ENCODE measurements at places on chromosomes 4 and X.
A peak's percentile ranks its signal among the peaks of the same experiment; 100 is the strongest.

DNA sequence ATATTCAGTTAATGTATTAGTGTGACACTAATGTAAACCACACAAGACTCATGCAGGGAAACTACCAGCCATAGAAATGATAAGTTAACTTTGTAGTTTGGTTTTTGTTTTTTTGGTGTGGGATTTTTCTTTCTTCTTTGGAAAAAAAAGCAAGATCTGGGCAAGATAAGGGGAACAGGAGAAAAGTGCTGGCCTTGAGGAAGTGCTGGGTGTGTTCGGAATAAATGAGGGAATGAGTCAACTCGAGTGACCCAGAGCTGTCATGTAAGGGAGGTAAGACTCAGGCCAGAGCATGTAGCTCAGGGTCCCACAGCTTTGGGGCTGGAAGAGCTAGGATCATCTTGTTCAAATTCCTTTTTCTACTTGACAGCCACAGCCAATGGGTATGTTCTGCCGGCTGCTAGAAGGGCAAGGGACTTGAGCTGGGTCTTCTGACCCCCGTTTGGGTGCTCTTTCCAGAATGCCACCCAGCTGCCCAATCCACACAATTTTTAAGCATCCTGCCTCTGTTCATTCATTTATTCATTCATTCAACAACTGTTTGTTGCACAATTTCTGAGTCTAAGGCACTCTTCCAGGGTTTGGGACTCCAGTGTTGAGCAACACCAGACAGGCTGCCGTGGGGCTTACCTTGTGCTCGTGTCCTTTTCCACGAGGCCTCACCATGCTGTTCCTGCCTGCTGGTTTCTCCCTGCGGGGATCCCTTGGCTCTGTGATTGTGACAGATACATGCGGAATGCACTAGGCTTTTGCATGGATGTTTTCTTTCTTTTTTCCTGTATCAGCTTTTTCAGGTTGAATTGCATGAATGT lies 54.5 kb downstream of the CLDN34 start:
- peak; percentile 44 for DNase-seq

DNA sequence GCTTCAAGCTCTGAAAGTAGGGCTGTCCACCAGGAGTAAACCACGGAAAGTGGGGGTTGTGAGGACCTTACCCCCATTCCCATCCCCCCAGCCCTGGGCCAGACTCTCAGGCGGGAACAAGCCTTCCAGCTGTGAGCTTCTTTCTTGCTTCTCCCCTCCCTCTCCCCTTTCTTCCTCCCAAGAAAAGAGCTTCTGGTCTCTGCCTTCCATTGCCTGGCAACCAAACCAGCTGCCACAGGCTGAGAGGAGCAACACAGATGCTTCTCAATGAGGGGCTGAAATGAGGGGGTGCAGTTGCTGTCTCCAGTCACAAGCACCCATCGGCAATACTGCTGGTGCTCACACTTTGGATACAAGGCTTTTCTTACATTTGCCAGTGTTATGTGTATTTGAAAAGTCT lies 72.5 kb downstream of the SLC16A2 start:
- DNase-seq: no peak

DNA sequence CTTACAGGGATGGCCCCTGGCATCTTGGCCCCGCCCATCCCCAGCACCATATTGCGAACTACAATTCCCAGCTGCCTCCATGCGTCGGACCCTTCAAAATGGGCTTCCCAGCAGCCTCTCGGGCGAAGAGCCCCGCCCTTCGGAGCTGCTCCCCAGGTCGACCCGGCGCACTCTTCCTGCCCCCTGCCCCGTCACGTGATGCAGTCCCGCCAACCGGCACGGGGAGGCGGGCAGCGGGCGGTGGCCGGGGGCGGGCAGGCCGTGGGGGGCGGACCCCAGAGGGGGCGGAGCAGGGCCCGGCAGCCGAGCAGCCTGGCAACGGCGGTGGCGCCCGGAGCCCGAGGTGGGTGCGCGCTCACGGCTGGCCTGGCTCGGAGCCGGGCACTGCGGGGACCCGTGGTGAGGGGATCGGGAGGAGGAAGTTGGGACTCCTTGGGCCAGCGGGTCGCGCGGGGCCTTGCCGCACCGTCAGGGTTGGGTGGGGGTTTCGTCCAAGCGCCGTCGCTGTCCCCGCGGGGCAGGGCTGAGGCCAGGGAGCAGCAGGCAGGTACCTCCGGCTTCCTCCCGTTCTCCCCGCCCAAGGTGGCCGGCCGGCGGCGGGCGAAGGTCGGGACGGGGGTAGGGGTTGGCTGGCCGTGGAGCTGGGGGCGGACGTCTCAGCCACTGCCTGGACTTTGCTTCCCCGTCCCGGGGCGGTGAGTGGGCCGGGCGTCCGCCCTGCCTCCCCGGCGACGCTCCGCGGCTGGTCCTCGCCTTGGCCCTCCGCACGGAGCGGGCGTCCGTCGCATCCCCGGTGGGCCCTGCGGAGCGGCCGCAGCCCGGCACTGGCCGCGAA lies at the start of gene MTM1:
Gene MTM1 (plus strand): TSS at position 302 of the 835 bp plus-strand sequence. CDS start 23,994 bp downstream, outside the sequence.
- peak; percentile 89 for DNase-seq

- no peak for DNase-seq
These were observed 506.0 kb upstream of the FAM241A start for GRCh38 chr4:111639120-111639690.

DNA sequence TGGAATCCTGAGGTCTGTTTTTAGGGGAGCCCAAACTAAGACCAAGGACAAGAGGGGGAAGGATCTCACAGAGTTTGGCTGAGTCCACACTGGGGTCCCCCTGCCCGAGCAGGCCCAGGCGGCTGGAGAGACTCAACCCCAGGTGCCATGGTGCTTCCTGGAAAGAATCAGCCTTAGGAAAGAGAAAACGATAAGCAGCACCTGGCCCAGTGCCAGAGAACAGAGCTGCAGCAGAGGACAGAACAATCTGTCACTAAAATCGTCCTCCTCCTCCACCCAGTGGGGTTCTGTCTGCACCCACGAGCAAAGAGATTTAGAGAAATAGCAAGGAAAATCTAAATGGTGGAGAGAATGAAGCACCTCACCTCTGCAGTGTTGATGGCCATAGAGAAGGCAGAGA lies 470.5 kb downstream of the BCOR start:
- no peak for DNase-seq

- no peak for DNase-seq
These were observed 32.3 kb upstream of the ASMTL start for GRCh38 chrX:1485033-1485432.

GRCh38 chr4:177444911-177445736 lies 2.9 kb upstream of the AGA start:
- DNase-seq: no peak

- DNase-seq: no peak
These were observed 359.0 kb upstream of the BOD1L1 start for GRCh38 chr4:13986548-13986947.

- DNase-seq: no peak
These were observed 458.1 kb downstream of the STIM2 start for GRCh38 chr4:27318740-27319139.

DNA sequence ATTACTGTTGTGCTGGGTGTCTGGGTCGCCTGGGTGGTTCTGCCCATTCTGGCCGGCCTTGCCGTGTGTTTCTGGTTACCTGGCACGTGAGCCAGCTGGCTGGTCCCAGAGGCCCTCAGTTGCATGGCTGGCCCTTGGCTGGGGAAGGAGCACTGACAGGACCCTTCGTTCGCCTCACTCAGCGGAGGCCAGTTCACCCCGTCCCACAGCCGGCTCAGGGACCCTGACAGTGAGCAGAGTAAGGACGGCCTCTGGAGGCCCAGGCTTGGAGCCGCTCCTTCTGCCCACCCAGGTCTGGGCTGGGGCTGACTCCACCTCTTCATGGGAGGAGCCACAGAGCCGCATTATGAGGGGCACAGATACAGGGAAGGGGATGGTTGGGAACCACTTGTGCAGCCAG lies 20.3 kb upstream of the HGFAC start:
- no peak for DNase-seq

DNA sequence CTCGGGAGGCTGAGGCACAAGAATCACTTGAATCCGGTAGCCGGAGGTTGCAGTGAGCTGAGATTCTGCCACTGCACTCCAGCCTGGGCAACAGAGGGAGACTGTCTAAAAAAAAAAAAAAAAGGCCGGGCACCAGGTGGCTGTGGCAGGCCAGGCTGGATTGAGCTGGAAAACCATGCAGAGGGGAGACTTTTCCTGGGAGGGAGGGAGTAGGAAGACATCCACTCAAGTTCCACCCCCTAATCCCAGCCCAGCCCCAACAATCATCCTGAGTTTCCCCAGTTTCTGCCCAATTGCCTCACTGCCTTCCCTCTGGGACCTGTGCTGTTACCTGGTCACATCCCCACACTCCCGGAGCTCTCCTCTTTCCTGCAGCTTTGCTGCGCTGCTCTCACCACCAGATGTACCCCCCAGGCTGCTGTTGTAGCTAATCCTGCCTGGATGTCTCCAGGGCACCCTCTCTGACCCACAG lies 9.0 kb upstream of the TSPYL2 start:
- DNase-seq: no peak

DNA sequence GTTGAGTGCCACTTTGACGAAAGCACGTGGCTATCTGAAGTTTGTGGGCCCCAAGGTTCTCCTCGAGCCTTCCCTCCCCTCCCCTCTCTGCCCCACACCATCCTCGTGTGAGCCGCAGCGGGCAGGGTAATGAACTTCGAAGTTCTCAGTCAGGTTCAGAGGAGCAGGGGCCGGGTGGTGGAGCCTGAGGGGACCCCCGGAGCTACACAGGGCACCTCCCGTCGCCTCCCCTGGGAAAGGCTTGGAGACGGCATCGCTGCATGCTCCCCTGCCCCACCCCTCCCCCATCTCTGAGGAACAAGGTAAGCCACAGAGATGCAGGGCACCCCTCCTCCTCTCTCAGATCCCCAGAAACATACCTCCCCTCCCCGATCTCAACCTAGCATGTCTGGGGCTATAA lies 2.8 kb upstream of the NKX1-1 start:
- DNase-seq: no peak

- peak; percentile 70 for DNase-seq
These were observed 340.1 kb upstream of the CTSO start for GRCh38 chr4:156293657-156294297.

GRCh38 chr4:88158489-88159228 lies at the start of gene ABCG2:
Gene ABCG2 (minus strand): TSS chr4:88158639. CDS start chr4:88139995, 18,644 bp downstream.
- DNase-seq: no peak

DNA sequence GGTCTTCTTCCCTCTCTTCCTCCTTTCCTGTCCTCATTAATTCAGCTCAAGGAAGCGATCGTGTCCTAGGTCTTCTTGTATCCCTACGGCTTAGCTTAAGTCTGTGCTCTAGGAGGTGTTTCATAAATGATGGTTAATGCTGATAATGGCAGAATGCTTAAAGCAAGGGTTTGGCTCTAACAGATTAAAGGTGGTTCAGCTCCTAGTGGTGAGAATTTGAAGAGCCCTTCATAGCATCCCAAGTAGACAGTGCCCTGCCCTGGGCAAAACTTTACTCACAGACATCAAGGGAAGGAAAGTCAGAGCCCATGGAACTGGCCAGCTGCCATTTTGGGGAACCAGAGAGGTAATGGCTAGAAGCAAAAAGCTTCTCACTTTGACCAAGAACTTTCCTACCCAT lies 47.0 kb upstream of the PGRMC1 start:
- DNase-seq: no peak

DNA sequence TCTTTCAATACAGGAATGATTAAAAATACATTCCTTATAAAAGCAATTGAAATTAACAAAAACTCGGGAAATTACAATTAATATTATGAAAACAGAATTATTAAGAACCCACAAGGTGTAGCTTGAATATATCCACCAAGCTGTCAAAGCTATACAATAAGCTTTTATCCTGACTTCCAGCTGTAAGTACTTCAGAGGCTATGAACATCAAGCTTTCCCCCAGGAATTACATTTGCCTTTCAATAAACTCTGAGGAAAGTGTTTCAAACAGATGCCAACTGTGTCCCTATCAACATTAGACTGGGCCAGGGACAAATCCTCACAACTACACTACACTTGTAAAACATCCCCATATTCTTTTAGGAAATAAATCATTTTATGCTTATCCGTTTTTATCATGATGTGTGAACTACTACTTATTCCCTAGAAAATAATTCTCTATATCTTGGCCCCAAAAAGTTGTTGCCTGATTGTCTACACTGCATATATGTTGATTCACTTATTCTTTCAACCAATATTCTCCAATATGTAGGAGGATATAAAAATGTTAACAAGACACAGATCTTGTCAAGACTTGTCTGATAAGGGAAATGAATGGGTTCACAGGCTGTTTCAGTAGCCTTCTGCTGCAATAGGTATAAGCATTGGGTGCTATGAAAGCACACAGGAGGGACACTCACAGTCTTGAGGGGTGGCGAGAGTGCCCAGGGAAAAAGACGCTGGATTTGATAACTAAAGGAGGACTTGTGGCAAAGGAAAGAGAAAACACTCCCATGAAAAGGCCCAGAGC lies 494.1 kb downstream of the CENPC start:
- no peak for DNase-seq

GRCh38 chr4:22764183-22764582 lies 71.4 kb downstream of the GBA3 start:
- no peak for DNase-seq

DNA sequence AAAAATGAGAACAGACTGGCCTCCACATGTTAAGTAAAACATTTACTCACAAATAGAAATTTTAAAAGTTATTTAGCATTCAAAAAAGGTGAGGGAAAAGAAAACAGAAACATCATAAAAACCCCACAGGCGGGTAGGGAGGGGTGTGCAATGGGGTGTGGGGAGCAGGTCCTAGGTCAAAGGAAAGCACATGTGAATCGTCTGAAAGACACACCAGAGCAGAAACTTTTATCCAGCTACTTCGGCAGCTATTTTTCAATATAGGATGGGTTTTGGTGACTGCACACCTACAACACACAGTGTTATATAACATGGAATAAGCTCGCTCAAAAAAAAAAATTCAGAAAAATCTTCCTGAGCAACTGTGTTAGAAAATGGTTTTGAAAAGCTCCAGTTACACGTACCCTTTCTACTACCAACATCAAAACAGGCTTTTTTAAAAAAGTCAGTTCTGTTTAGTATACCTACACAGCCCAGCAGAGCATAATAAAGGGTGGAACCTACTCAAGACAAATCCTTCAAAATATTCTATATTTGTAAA lies 1.6 kb downstream of the OTUD4 start:
- no peak for DNase-seq
